Glutamatergic neuron (in vitro differentiated cells): ENCODE measurements at places on chromosomes 11 and 22. TPM values are rescaled to one million over a fixed set of nuclear protein-coding genes. Genes with fewer than 3 reads are reported as not detected.

- H3K36me3 ChIP-seq: no peaks in the 10 kb centered on the region
- H3K4me3 ChIP-seq: no peak overlapping the region
- no peaks in the 10 kb centered on the region for H3K27me3 ChIP-seq
- peaks cover 2% of the 10 kb centered on the region for H3K4me1 ChIP-seq
- no peak overlapping the region for H3K27ac ChIP-seq
These were observed 107.2 kb downstream of the MAML2 start for GRCh38 chr11:96235751-96236150.

Gene KCNK4
- 0.47 TPM for total RNA-seq

DNA sequence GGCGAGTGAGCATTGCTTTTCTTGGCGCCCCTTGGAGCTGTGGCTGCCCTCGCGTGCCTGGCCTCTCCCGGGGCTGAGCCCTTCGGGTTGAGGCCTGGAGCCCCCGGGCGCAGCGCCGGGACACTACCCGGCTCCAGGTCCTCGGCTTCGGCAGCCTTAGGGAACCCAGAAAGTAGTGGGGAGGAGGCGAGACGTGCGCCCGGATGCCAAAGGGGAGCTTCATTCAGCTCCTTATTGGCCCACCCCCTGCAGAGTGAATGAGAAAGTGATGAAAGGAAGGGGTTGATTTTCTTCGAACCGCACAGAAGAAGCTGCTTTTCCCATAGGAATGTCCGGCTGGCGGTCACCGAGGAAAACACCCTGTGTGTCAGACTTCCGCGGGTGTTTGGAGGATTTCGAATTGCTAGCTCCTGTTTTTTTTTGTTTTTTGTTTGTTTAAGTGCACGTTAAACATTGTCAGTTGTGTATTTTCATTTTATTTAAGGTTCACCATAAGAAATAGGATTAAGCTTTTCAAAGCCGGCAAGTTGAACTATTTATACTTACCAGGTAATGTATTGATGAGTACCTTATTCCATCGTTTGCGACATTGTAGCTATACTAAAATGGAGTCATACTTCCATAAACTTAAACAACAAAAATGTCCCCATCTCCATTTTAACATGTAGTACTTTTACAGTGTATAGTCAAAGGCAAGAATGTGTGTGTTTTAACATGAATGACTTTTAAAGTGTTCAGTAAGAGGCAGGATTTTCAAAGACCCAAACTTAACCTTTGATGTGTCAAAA is 841 bp upstream of the EIF4G2 start:
- H3K27me3 ChIP-seq: peaks cover 15% of the 10 kb centered on the region
- DNase-seq: peak; percentile 59
- peaks cover 9% of the 10 kb centered on the region for H3K36me3 ChIP-seq
- peak overlapping the region; percentile 96 for H3K4me3 ChIP-seq

DNA sequence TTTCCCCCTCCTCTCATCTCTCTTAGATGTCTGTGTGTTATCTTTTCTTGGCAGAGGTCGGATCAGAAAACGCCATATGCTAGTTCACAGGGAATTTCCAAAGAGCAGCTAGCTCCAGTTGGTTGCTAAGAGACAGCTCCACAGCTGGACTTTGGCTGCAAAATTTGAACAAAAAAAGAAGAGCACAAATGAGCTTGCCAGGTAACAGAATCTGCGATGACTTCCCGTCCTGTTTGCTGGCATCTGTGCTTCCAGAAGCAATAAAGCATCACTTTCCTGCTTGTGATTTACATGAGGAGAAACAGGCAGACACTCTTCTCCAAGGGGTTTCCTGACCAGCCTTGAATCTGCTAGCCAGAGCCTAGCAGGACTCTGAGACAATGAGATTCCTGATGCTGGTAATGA is 596.0 kb upstream of the B3GAT1 start:
- no peak for DNase-seq
- H3K27ac ChIP-seq: peak overlapping the region; percentile 17
- H3K4me1 ChIP-seq: peaks cover 18% of the 10 kb centered on the region
- H3K27me3 ChIP-seq: no peaks in the 10 kb centered on the region
- H3K4me3 ChIP-seq: peak overlapping the region; percentile 11

Gene PKNOX2
- 8.7 TPM for total RNA-seq

DNA sequence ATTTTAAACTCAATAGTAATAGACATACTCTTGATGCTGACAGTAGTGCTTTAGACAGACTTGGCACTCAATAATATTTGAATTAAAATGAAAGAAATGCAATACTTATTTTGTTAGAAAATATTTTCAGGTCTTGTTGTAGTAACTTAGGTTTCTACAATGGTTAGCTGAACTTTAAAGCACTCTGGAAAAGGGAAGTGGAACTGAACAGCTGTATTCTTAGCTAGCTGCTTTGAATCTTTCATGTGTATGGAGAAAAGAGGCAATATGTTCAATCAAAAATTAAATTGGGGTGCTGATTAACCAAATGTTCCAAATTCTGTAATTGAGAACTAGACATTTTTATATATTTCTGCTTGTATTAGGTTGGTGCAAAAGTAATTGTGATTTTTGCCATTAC is 517.9 kb upstream of the RAG2 start:
- peaks cover 2% of the 10 kb centered on the region for H3K27me3 ChIP-seq
- H3K4me3 ChIP-seq: no peak overlapping the region
- no peak for DNase-seq

DNA sequence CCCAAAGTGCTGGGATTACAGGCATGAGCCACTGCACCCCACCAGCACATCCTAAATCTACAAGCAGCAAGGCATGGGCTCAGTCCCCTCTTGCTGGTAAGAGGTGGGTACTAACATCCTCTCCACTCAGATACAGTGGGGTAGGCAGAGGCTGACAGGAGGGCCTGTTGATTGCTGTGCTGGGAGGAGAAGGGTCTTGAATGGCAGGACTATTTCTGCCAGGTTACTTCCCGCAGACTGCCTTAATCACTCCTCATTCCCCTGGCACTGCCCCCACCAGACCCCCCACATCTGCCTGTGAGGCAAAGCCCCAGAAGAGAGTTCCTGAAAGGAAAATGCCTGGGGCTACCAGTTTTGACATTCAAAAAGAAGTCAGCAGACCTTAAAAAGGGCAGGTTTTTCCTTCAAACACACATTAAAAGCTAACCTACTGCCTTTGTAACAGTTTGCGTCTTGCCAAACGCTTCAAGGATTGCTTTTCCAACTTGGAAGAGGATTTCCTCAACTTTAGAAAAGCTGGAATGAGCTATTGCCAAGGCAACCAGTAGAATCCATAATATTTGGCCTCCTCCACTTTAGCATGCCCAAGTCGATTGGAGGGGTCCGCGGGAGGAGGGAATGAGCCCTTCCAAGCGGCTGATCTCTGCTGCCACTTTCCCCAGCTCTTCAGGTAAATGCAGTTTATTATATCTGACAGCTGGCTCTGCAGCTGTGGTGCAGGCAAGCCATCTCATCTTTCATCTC is 62.0 kb downstream of the FDX1 start:
- H3K4me1 ChIP-seq: no peaks in the 10 kb centered on the region
- no peak overlapping the region for H3K4me3 ChIP-seq
- no peak for DNase-seq
- no peak overlapping the region for H3K27ac ChIP-seq
- peaks cover 10% of the 10 kb centered on the region for H3K36me3 ChIP-seq
- peaks cover 1% of the 10 kb centered on the region for H3K27me3 ChIP-seq

DNA sequence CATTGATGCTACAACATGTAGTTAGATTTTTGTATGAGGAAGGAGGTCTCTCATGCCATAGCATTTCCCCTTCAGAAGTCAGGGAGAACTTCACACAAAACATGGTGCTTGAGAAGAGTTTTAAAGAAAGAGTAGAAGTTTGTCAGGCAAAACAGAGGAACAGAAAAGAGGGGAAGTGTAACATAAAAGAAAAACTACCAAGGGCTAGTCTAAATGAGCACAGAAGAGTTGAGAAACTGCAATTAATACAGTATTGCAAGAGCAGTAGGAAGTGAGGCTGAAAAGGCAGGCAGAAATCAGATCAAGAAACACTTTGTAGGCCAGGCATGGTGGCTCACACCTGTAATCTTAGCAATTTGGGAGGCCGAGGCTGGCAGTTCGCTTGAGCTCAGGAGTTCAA is 61.0 kb downstream of the FAM168A start:
- H3K4me3 ChIP-seq: no peak overlapping the region

Gene MCAT
- 12.7 TPM for total RNA-seq

Gene PACS1
- total RNA-seq: 30.6 TPM

Gene GP1BB
- 8.3 TPM for total RNA-seq

Gene OR8J1
- not detected for total RNA-seq

Gene TEAD1
- total RNA-seq: 62.5 TPM

Gene APLP2
- total RNA-seq: 183 TPM

DNA sequence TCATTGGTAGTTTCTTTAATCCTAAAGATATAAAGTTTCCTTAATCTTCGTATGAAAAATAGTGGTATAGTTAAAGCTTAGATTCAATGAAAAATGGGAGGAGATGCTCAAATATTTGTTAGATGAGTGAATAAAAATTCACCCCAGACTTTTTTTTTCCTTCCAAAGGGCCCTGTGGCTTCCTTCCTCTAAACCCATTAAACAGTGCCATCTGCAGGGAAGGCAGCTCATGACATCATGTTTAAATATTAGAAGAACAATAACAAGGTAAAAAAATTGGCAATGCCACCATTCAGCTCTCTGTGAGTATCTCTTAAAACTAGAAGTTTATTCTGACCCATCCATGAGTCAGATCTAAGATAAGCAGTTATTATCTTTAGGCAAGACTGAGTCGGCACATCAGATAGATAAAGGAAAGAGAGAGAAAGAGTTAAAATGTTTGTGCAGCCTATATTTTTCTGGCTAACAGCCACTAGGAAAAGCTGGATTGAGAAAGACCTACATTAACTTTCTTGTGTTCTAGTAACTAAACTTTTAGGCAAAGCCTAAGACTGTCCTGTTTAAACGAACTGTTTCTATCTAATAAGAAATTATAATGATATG is 19.1 kb upstream of the OOSP1 start:
- no peaks in the 10 kb centered on the region for H3K4me1 ChIP-seq
- H3K27ac ChIP-seq: no peak overlapping the region
- peaks cover 22% of the 10 kb centered on the region for H3K36me3 ChIP-seq
- no peaks in the 10 kb centered on the region for H3K27me3 ChIP-seq
- DNase-seq: peak; percentile 26

Gene HYOU1
- total RNA-seq: 193 TPM

- H3K27me3 ChIP-seq: no peaks in the 10 kb centered on the region
- H3K4me1 ChIP-seq: peaks cover 8% of the 10 kb centered on the region
- H3K4me3 ChIP-seq: no peak overlapping the region
- DNase-seq: no peak
- no peak overlapping the region for H3K27ac ChIP-seq
- no peaks in the 10 kb centered on the region for H3K36me3 ChIP-seq
These were observed 22.5 kb downstream of the CAVIN3 start for GRCh38 chr11:6297831-6298230.

Gene ANGPTL5
- not detected for total RNA-seq

Gene FREY1
- 0.78 TPM for total RNA-seq

- DNase-seq: peak; percentile 53
- no peaks in the 10 kb centered on the region for H3K27me3 ChIP-seq
- H3K4me1 ChIP-seq: no peaks in the 10 kb centered on the region
- H3K36me3 ChIP-seq: peaks cover 4% of the 10 kb centered on the region
- no peak overlapping the region for H3K27ac ChIP-seq
These were observed 59.8 kb downstream of the TMEM135 start for GRCh38 chr11:87097582-87097981.

DNA sequence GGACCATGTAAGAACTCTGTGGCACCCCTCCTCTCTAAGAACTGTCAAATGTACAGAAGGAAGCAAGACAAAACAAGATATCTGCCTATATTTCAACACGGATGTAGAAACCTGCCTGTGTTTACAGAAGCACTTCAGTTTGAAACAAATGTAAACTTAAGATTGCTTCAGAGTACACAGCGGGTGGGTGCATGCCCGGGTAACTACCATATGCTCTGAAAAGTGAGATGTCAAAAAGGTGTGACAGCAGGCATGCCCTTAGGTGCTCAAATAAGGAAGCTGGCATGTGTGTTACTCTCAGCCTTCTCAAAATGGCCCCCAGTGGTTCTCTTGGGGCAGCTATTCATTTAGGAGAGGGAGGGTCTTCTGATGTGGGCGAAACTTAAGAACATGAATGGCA is 5.2 kb downstream of the ACP2 start:
- H3K27me3 ChIP-seq: peaks cover 2% of the 10 kb centered on the region
- no peaks in the 10 kb centered on the region for H3K36me3 ChIP-seq
- H3K4me1 ChIP-seq: no peaks in the 10 kb centered on the region
- no peak for DNase-seq

GRCh38 chr11:95089620-95090542 is at the start of gene ENDOD1:
Gene ENDOD1, plus strand, starts transcription at chr11:95089846. Its CDS starts 82 bp downstream, at chr11:95089928.
- peaks cover 4% of the 10 kb centered on the region for H3K4me1 ChIP-seq
- peak; percentile 82 for DNase-seq
- H3K36me3 ChIP-seq: peaks cover 3% of the 10 kb centered on the region
- peak within 1 kb of the TSS; percentile 88 for H3K4me3 ChIP-seq

DNA sequence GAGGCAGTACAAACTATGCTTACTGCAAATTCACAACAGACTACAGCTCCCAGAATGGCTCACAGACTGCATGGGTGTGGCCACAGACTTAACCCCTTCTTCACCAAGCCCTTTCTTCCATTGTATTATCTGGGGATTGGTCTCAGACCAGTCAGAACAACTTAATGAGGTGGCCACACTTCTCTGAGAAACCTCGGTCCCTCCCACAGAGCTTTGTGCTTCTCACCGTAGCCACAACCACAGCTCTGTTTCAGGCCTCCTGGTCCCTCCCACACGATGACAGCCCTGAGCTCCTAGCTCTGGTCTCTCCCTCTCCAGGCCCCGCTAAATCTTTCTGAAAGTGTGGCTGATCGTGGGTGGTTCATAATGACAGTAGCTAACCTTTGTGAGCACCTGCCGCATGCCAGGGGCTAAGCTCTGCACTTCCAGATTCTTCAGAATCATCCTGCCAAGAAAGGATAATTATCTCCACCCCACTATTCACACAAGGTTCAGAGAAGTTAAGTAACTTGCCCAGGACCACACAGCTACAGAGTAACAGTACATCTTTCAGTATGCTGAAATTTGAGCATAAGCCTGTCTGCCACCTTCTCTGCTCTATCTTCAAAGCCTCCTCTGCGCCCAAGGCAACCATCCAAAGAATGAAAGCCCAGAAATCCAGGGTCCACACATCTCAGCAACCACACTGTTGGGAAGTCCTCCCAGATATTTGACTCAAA is 5.4 kb downstream of the PDE2A start:
- peaks cover 23% of the 10 kb centered on the region for H3K4me1 ChIP-seq
- H3K27ac ChIP-seq: no peak overlapping the region
- no peaks in the 10 kb centered on the region for H3K36me3 ChIP-seq
- peaks cover 9% of the 10 kb centered on the region for H3K27me3 ChIP-seq
- no peak overlapping the region for H3K4me3 ChIP-seq

DNA sequence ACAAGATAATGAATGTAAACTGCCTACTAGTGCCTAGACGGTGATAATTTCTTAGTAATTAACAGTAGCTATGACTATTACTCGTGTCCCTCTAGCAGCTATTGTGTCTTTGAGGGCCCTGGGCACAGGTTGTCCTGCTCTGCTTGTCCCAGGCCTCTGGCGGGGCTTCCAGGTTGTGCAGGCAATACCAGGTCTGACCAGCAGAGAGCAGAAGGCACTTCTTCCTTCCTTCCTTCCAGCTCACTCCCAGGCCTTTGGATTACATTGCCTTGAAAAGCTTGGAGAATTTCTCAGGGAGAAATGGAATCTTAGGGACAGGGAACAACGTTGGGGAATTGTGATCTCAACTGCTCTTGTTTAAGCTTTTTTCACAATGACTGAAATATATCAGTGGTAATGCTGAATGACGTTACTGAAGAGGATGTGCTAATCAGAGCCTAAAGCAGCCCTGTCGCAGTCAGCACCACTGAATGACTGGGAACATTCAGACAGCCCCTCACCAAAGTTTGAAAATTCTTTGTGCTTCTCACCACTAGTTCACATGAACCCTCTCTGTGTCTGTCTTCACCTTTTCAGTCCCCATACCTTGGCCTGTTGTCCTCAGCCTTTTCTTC is 8.4 kb upstream of the CCKBR start:
- peak overlapping the region; percentile 5 for H3K4me3 ChIP-seq
- peaks cover 11% of the 10 kb centered on the region for H3K4me1 ChIP-seq
- H3K27me3 ChIP-seq: no peaks in the 10 kb centered on the region
- H3K27ac ChIP-seq: peak overlapping the region; percentile 69
